ENCODE measurements at places on chromosomes 2 and 18. TPM values are rescaled to one million over a fixed set of nuclear protein-coding genes. Genes with fewer than 3 reads are reported as not detected.

ANKRD23 gene
- 6.1 TPM for total RNA-seq

FAM237A gene
- total RNA-seq, result not detected

ZNF396 gene
- 4.5 TPM for total RNA-seq

CYP27C1 gene
- 8.0 TPM for total RNA-seq

SLC19A3 gene
- total RNA-seq, result 36.4 TPM

MBD2 gene
- 40.4 TPM for total RNA-seq

ANKRD53 gene
- total RNA-seq, result 5.4 TPM

EGR4 gene
- total RNA-seq, result 0.12 TPM

SPHKAP gene
- total RNA-seq, result 0.07 TPM

THSD7B gene
- total RNA-seq, result 10.3 TPM

IFT172 gene
- 43.7 TPM for total RNA-seq

CCDC102B gene
- 3.1 TPM for total RNA-seq
